ENCODE measurements at places on chromosomes 13 and 19. TPM values are rescaled to one million over a fixed set of nuclear protein-coding genes. Genes with fewer than 3 reads are reported as not detected.
A peak's percentile ranks its signal among the peaks of the same experiment; 100 is the strongest.

GRCh38 chr13:30730526-30730925 lies 4.8 kb upstream of the ALOX5AP start:
- no peak for DNase-seq

- DNase-seq, result no peak
These were observed 11.2 kb downstream of the ACTN4 start for GRCh38 chr19:38658462-38659306.

GRCh38 chr13:73765651-73766384 lies 368.4 kb downstream of the KLF12 start:
- peak; percentile 90 for DNase-seq

DNA sequence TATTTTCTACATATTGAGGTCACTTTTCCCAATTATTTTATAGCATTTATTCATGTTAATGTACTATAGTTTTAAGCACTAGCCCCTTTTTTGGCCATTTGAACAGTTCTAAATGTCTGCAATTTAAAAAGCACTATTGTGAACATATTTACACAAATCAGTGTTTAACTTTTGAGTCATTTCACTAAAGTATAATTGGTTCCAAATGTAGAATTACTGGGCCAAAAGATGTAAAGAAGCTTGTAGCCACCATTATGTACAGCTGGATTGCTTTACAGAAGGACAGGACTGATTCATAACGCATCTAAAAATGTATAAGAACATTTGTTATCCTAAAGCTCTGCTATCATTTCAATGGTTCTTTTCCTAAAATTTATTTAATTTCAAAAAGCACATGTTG lies 16.6 kb upstream of the ATP12A start:
- DNase-seq, result no peak

DNA sequence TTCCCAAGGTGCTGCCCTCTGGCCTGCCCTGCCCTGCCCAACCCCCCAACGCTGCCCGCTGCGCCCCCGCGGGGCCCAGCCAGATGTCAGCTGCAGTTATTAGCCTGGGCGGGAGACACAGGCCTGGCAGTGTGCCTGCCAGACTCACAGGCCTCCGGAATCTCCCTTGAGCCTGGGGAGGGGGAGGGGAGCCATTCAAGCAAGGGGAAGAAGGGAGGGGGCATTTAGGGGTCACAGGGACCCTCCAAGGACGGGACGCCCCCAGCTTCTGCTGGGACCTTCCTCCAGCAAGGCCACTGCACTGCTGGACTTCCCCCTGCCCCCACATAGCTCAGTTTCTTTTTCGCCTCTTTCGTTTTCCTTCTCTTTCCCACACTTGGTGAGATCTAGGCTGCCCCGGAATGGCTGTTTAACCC lies 2.6 kb upstream of the JUNB start:
- DNase-seq, result peak; percentile 92

DNA sequence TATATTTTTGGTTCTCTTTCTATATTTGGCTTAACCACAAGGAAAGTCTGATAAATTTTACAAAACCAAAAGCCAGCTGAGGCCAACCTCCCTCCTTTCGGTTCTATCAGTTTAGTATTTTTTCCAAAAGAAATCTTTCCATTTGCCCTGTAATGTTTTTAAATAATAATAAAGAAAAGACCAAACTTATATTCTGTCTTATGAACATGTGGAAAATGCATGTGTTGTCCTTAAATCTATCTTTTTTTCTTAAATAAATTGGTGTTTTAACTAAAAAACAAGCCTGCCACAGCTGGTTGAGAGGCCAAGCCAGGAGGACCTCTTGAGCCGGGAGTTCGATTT lies 113.6 kb downstream of the SACS start:
- DNase-seq, result no peak

The GPR12 gene
- total RNA-seq, result 0.13 TPM

GRCh38 chr19:1935484-1936208 lies 5.3 kb upstream of the CSNK1G2 start:
- DNase-seq, result no peak

The CNFN gene
- total RNA-seq, result 1.1 TPM

DNA sequence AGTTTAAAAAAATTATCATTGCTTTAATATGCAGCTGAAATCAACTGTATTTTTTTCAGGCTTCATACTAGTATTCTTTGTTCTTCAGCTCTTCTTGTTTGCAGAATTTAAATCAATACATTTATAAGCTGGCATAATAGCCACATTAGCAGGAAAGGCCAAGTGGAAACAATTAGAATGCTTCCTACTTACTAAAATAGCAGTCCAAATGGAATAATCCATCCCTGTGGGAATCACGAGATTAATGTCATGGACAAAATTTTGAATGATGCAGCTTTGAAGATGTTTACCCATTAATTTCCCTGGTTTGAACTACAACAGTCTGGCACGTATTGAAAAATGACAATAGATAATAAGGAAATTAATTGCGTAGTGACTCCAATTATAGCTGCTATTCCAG lies 2650.8 kb downstream of the PCDH9 start:
- no peak for DNase-seq

- no peak for DNase-seq
These were observed 737 bp downstream of the XRCC1 start for GRCh38 chr19:43574424-43575155.

DNA sequence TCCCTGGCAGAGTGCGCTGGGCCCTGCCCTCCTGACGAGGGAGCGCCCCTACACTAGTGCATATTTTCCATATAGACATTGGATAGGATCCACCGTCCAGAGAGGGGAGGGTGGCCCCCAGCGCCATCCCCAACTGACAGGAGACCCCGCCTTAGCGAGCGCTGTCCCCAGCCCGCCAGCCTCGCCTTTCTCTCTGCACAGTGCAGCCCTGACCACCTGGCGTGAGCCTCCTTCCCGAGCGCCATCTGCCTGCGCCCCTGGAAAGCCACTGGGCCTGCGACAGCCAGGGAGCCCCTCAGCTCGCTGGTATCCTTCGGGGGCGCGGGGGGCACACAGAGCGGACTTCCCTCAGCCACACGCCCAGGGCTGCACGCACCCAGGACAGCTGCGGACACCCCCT lies 42.1 kb upstream of the ATP12A start:
- DNase-seq, result no peak

DNA sequence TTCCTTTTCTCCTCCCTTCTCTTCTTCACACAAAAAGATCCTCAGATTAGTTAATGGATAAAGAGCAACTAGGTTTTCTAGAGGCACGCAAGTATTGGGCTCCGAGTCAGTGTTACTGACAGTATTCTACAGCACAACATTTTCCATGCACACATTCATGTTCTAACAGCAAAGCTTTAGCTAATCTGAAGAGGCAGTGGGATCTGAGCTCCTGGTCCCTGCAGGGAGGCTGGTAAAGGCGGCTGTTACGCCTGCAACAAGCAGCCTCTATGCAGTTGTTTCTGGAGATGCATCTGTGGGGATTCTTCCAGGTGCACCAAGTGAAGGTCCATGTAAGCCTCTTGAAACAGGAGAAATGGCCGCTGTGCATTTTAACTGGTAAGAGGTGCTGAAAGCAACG lies 143.8 kb downstream of the EFNB2 start:
- no peak for DNase-seq

- DNase-seq, result no peak
These were observed 11.6 kb downstream of the GZMM start for GRCh38 chr19:555474-555808.

The ATP4A gene
- not detected for total RNA-seq

DNA sequence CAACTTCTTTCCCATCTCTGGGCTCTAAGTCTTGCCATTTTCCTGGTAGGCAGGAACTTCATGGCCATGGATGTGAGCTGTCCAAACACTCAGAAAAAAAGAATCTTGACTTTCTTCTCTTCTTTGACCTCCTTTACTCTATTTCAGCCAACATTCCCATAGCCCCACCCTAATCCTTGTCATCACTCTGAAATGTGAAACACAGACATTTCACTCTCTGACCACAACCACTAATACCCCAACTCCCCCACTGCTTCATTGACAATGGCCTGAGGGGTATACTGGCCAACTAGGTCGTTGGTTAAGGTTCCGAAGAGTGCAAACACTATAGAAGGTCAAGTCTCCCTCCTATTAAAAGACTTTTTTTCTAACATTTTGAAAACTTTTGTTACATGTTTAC lies 4.7 kb upstream of the CYP2A13 start:
- no peak for DNase-seq

The NXNL1 gene
- 0.24 TPM for total RNA-seq

DNA sequence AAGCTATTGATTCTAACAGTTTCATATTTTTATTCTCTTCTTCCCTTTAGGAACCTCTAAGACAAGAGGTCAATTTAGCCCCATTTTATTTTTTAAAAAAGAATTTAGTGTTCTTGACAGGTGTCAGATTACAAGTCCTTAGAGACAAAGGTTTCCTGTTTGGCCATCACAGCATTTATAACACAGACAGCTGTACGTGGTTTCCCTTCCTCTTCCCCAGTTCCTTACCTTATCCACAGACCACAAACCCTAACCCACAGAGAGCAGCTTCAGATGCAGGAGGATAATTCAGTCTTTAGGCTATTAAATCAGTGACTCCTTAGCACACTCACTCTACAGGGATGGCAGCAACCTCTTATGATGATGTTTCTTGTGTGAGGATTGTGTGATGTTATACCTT lies 1210.1 kb downstream of the DIAPH3 start:
- no peak for DNase-seq

DNA sequence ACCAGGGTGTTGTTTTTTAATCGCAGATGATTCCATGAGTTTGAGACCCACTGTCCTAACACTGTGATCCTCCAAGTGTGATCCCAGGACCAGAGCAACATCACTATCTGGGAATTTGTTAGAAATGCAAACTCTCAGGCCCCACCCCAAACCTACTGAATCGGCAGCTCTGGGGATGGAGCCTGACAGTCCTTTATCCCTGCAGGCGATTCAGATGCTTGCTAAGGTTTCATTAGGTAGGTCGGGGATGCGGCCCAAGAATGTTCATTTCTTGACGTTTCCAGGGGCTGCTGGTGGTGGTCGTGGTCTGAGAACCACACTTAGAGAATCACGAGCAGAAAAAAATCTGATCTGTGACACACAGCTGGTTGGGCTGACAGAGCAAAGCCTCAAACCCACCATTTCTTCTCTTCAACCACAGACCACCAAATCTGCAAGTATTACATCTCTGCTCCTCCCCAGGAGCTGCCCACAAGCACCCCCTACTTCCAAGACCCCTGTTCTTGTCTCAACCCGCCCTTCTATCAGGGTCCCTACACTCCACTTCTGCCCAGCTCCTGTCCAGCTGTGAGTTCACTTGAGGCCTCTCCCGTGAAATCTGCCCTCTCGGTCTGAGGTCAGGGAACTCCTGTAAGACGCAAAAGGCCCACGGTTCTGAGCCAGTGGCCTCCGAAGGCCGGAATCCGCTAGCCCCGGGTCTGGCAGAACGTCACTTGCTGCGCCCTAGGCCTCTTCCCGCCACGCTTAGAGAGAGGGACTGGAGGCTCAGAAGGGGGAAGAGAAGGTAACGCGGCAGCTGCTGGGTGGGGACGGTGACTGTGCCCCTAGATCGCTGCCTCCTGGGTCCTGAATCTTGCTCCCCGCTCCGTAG lies 1.1 kb upstream of the FARP1 start:
- peak; percentile 46 for DNase-seq

The URAD gene
- not detected for total RNA-seq

DNA sequence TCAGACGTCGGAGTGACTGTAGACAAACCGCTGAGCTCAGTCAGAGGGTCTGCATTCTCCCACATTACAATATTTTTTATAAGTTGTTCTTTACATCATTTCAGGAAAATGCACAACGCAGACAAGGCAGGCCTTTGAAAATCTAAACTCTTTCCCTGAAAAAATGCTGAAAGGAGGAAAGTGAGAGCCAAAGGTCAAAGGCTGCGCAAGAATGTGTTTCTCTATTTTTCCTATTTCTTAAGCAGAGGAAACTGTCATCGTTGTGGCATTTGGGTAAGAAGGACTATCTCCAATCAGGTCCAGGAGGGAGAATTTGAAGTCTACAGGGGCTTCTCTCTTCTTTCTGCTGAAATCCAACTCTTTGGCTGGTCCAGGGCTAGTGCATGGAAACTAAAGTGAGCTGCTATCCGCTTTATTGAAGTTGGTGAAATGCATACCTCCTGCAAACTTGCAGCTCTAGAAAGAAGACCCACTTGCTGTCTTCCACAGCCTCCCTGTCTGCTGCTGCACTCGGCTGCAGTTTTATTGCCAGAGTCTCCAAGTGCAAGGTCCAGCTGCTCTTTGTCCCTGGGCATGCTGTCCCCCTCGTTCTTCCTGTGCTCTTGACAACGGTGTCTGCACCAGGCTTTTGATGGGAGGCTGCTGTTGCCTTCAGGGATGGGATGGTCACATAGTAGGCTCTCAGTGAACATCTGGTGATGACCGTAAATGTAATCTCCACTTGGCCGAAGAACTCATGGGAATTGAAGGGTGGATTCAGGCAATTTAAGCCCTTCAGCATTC lies 31.2 kb downstream of the ZNF536 start:
- no peak for DNase-seq

The ZNF30 gene
- total RNA-seq, result 2.6 TPM

GRCh38 chr13:24450530-24450929 lies 62.0 kb downstream of the PARP4 start:
- peak; percentile 68 for DNase-seq

The COX7A1 gene
- total RNA-seq, result 3,311 TPM

DNA sequence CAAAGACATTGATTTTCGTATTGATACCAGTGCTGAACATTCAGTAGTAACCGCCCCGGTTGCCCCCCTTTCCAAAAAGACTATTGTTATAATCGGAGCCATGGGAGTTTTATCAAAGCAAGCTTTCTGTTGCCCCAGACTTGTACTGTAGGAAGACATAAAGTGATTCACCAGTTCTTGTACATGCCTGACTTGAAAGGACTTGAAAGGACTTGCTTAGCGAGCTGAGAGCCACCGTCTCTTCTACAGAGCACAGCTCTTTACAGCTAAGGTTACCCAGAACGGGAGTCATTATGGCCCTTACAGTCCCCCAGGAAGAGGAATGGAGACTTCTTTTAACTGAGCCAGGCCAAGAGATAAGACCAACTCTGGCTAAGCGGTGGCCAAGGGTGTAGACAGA lies 5.1 kb downstream of the ZNF816 start:
- DNase-seq, result no peak

- no peak for DNase-seq
These were observed at the start of gene GAPDHS for GRCh38 chr19:35533201-35533821. TSS of gene GAPDHS (plus strand) at chr19:35533456. CDS start at chr19:35533528, 72 bp downstream.

The ZNF555 gene
- 7.7 TPM for total RNA-seq

DNA sequence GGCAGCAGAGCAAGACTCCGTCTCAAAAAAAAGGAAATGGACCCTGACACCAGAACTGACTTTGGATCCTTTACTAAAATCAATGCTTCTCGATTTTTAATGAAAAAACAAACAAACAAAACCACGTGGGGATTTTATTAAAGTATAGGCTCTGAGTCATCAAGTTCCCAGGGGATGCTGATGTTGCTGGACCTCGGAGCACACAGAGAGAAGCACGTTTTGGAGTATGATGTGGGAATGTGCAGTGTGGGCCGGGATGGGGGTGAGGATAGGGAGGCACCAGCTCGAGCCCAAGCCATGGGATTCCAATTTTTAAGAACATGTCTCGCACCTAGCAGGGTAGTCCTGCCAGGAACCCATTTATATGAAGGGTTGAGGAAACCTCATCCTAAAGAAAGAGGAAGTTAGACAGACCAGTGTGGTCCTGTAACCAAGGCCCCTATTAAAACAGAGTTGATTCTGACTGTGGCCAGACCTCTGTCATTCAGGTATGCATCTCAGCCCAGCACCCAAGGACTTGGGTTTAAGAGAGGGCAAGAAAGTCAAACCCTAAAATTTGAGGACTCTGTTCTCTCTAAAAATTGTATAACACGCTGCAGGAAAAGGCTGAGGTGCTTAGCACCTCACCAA lies 6.4 kb downstream of the FLT1 start:
- no peak for DNase-seq

GRCh38 chr19:51783372-51783771 lies 11.6 kb upstream of the FPR3 start:
- DNase-seq, result no peak

The ZFP30 gene
- total RNA-seq, result 5.8 TPM

All from Right ventricle myocardium superior (tissue), 1 donor.